NCI-H1092 (cell line): ENCODE measurements at places on chromosomes 12 and 14.

- DNase-seq = no peak
Measured at GRCh38 chr12:49622501-49623141, 740 bp upstream of the PRPF40B start.

DNA sequence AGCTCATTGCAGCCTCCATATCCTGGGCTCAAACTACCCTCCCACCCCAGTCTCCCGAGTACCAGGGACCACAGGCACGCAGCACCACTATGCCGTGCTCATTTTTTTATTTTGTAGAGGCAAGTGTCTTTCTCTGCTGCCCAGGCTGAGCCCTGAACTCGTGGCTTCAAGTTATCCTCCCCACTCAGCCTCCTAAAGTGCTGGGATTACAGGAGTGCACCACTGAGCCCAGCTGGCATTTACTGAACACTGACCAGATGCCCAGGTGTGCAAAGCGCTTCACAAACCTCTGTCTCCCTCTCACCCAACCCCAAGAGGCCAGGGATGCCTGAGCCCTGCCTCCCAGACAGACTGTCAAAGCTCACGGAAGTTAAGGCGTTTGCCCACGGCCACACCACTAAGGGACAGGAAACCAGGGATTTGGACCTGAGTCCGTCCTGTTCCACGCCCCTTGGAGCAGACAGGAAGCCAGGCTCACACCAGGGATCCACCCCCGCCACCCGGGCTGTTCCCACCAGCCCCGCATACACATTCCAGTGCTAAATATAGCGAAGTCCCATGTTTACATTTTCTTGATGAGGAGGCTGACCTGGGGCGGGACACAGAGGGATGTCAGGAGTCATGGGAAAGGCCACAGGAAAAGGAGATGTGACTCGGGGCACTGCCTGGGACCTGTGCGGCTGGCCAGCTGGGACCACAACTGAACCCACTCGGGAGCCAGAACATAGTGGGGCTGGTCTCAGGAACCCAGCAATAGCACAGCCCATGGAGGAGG is 51.2 kb downstream of the TESC start:
- no peak for DNase-seq

GRCh38 chr12:15601210-15601800 is 187.9 kb downstream of the EPS8 start:
- DNase-seq = no peak

DNA sequence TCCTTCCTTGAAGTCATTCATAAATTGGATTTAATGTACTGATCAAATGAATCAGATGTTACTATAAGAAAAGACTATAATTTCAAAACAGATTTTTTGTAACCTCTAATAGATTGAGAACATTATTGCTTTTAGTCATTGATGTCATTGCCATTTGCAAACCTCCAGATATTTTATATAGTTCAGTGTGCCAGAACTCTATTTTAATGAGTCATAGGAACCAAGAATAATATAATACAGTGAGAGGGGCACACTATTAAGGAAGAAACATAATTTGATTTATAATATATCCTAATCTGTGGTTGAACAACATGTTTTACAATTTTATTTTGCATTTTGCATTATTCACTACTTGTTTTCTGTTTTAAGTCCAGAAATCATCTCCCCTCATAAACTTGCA is 78.0 kb downstream of the LRRC9 start:
- DNase-seq = no peak

GRCh38 chr12:101039848-101040531 is 170.0 kb downstream of the SLC5A8 start:
- no peak for DNase-seq

DNA sequence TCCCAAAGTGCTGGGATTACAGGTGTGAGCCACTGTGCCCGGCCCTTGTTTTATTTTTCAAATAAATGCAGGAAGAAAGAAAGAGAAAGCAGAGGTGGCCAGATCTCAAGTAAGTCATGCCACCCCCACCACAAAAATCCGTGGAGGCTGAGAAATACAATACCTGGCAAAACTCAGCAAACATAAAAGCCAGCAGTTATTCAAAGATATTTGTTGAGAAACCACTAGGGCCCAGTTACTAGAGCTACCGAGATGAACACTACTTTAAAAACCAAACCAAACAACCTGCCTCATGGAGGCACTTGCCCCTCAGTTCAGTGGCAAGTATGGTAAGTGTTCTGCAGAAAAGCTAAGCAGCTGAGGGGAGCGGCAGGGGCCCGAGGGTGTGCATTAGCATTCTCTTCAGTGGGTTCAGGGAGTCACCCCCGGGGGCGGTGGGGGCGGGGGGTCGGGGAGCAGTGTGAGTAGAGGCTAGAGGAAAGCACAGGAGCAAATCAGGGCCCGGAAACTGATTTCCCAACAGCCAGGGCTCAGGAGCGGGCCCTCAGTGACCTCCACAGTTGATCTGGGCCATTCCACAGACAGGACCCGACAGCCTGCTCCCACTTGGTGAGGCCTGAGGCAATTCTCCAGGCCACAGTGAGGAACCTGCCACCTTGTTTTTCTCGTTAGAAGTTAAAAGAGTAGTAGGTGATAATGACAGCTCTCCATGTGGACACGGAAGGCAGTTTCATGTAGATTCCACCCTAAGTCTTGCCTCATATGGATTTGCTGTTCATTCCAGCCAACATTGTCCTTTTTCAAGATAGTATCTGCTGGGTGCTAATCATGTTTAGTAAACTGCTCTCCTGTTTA is 8.6 kb downstream of the EVL start:
- DNase-seq = no peak

GRCh38 chr12:40225984-40226602 is 1.3 kb downstream of the LRRK2 start:
- DNase-seq = no peak

- no peak for DNase-seq
Measured at GRCh38 chr14:99468081-99468480, 12.6 kb downstream of the SETD3 start.

DNA sequence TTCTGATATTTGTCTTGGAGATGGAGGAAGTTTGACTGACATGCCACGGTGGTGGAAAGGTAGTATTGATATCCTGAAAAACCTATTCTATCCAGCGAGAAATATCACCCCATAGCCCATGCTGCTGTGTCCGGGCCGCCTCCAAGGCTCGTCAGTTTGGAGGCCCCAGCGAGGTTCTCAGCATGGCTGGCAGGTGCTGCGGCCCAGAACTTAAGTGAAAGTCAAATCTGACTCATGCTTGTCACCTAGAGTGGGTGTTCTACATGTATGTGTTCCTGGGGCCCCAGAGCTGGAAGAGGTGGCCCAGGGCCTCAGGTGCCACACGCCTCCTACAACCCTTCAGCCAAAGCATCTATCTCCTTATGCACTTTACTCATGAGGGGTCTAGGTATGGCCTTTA is 92.9 kb downstream of the GCH1 start:
- DNase-seq = no peak

- no peak for DNase-seq
Measured at GRCh38 chr12:79420146-79420618, 270.6 kb downstream of the PAWR start.

- peak; percentile 13 for DNase-seq
Measured at GRCh38 chr14:102594514-102595175, 2.2 kb downstream of the RCOR1 start.

DNA sequence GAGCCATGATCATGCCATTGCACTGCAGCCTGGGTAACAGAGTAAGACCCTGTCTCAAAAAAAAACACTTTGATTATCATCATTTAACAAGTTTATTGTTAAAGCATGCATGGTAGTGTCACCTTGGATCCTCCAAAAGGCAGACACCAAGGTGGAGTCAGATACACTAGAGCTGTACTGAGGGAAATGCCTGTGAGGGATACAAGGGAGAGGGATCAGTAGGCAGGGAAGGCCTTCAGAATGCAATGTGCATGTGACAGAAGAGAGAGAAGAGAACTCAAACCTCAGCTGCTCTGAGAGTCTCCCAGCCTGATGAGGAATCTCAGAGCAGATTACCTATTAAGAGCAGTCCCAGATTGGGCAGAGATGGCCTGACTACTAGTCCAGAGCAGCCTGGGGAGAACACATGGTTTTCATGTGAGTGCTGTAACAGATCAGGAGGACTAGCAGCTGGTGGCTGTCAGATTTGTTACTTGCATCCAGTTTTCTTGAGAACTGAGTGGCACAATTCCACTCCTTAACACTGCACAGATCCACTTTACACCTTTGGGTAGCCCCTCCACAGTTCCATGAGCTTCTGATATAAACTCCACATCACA is 38.0 kb upstream of the A2ML1 start:
- DNase-seq = no peak

DNA sequence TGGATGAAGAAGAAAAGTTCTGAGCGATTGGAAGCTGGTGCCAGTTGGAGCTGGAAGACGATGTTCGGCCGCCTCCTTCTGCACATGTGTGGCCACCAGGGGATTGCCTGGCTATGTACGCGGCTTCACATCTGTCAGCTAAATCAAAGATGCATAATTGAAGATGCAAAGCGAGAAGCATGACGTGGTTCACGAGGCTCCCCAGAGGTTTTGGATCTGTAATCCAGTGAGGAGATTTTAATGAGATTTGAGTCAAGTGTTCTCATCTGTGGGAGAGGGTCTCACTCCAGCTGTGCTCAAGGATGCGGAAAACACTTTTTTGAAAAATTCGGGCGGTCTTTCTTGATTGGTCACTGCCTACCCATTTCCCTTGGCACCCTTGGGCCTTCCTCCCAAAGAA is 94.6 kb downstream of the PAX9 start:
- no peak for DNase-seq

GRCh38 chr12:93846936-93847516 is 169.9 kb downstream of the CRADD start:
- no peak for DNase-seq

- DNase-seq = no peak
Measured at GRCh38 chr12:20505056-20505455, 136.7 kb downstream of the PDE3A start.

GRCh38 chr12:130815028-130815741 is 23.9 kb downstream of the STX2 start:
- DNase-seq = no peak

DNA sequence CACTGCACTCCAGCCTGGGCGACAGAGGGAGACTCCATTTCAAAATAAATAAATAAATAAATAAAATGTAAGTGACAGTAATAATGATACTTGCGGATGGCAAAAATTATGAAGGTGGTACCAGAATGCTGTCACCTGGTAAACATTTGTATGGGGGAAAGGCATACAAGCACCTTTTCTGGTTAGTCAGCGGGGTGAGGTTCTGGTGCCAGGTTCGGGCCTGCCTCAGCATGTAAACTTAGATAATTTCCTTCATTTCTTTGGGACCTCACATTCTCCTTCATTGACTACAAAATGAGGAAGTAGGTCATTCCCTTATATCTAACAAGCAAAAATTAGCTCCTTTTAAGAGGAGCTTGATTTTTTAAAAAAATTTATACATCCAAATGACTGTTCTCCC is 10.8 kb downstream of the VTI1B start:
- DNase-seq = no peak

DNA sequence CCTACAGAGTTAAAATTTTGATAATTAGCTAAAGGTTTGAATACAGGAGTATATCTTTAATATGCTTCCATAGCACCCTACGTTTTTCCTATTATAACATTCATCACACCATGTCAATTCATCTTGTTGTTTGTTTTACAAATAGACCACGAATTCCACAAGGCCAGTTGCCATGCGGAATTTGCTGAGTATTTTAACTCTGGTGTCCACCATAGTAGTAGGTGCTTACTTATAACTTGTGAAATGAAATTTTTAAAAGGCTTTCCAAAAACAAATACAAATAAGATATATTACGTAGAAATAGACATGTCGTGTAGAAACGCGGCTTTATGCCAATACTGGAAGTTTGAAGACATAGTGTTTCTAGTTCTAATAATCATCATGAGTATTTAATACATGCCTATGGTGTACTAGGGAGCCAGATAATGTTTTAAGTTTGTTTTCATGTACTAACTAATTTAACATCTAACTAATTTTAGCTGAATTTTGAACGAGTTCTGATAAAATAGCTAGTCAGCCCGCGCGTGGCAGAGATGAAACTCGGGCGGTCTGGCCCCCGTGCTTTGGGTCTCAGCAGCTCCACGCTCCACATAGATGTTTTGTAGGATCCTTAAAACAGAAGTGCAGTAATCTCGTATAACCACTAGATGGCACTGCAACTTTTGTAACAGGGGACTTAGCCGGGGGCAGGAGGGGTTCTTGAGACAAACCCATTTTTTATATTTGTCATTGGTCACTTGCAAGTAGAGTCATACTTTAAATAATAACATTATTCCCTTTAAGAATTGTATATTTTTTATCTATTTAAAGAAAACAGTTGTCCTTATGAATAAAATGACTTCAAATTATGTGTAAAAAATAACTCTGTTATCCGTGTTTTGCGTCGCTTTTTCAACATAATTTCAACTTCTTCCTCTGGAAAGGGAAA is 10.2 kb downstream of the CD69 start:
- peak; percentile 44 for DNase-seq

DNA sequence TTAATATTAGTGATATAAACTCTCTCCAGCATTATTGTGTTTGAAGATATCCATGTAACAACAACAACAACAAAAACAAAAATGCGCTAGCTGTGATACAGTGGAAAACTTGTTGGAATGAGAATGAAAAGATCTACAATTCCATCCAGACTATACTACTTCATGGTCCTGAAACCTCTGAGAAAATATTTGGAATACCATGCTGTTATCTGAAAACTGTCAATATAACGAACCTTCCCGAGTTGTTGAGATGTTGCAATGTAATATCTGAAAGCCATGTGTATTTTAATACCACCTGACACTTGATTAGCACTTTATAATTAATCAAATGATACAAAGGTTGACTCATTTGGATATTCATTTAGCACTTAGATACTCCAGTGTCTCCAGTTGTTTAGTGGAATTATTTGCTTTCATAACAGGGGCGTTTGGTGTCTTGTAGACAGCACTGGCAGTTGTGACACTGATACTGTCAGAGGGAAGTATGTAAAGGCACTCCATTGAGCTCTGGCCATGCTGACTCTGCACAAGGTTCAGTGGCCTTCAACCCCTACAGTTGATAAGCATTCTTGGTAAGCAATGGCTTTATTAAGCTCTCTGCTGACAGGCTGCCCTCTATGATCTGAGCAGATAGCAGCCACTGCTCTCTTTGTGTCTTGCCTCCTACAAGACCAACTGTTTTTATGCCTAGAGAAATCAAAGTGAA is 447.1 kb upstream of the SEL1L start:
- DNase-seq = no peak

- no peak for DNase-seq
Measured at GRCh38 chr12:24012528-24012927, 63.1 kb upstream of the SOX5 start.

GRCh38 chr14:67602995-67603545 is 3.0 kb upstream of the PIGH start:
- DNase-seq = no peak

- no peak for DNase-seq
Measured at GRCh38 chr12:42237853-42238239, 202 bp downstream of the YAF2 start.

DNA sequence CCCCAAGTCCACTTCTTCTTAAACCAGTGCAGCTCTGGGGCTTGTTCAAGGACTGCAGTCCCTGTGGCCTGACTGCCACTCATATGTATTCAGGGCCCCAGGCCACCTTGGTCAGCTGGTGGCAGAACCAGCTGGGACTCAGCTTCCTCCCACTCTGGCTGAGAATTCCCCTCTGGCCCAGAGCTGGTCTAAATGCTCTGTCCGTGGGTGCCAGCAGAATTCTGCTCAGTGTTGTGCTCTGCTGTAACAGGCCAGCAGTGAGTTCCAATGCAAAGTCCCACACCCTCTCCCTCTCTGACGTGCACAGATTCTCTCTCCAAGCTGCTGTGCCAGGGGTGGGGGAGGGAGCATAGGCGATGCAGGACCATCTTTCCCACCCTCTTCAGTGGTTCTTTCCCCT is 210.4 kb upstream of the RGS6 start:
- DNase-seq = no peak
